MG63 (cell line): ENCODE measurements at places on chromosomes 2 and 18. TPM values are rescaled to one million over a fixed set of nuclear protein-coding genes. Genes with fewer than 3 reads are reported as not detected.

- DNase-seq: no peak
These were observed 1794.7 kb upstream of the PIK3C3 start for GRCh38 chr18:40160361-40160760.

- DNase-seq: no peak
These were observed 900 bp downstream of the C18orf32 start for GRCh38 chr18:49486134-49486533.

GRCh38 chr18:44938720-44939665 lies 258.3 kb downstream of the SETBP1 start:
- DNase-seq: peak; percentile 9

DNA sequence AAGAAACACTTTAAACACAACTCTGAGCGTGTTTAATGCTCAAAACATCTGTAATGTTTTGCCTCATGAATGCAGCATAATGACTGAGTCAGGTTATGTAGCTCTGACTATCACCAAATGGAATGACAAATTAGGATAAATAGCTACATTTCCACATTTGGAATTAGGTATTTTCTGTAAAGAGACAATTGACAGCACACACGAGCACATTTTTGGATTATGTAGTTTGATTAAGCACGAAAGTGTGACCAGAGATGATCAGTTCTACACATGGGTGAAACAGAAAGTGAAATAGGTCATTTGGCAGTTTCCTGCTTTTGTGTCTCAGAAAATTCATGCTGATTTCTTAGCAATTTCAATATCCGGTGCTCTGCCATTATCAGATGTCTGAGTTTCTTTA lies 29.0 kb downstream of the LPIN1 start:
- no peak for DNase-seq

GRCh38 chr2:83055376-83056010 lies 1403.6 kb downstream of the SUCLG1 start:
- DNase-seq: no peak

DNA sequence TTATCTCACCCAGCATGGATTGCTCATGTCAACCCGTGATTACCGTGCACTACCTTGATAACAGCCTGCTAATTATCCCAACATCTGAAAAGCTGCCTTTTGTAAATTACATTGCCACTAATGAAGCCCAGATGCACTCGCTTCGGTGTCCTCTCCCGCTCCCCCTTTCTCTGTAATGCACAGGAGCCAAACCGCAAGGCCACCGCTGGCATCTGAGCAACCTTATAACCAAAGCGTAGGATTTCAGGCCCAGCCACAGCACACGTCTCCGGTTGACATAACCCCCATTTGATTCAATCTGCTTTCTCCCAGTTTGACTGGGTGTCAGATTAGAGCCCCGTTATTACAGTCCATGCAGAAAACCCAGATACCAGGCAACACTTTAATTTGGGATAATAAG lies 341.2 kb downstream of the ALK start:
- no peak for DNase-seq

B3GNT7 gene
- 0.23 TPM in 1 of 2 replicates, not detected in the other for total RNA-seq

TNFRSF11A gene
- total RNA-seq: 1.8 and 7.0 TPM in 2 replicates

TRIB2 gene
- total RNA-seq: 59.4 and 76.6 TPM in 2 replicates

CYP26B1 gene
- total RNA-seq: 5.4 and 10.6 TPM in 2 replicates

EMILIN2 gene
- 12.1 and 24.7 TPM in 2 replicates for total RNA-seq

LYG2 gene
- not detected in 2 replicates for total RNA-seq
